Fibroblast of skin of abdomen (primary cell): ENCODE measurements at places on chromosomes 4 and X.

- DNase-seq = no peak
Measured at GRCh38 chr4:88971536-88971935, 85.4 kb downstream of the FAM13A start.

DNA sequence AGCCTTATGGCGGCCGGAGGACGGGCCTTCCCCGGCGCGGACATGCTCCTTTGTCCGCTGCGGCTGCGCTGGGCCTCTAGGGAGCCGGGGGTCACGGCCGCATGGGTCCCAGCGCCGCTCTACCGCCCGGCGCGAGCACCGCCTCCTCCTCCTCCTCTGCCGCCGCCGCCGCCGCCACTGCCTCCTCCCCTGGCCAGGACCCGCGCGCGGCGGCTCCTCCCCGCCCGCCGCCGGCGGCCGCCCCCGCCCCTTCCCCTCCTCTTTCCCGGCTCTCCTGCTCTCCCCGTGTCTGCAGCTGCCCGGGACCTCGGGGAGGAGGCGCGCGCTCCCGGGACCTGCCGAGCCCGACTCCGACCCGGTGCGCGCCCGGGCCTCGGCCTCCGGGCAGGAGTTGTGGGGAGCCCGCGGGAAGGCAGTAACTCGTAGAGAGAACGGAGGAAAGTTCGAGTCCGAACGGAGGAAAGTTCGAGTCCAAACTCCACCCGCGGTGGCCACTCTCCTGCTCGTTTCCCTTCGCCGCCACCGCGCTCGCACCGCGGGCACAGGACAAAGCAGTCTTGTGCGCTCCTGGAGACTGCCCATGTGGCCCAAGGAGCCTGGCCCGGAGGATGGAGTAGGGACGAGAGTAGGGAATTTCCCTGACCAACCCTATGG, at the start of gene ADGRA3:
Gene ADGRA3 (minus strand): TSS at position 179 of the 654 bp plus-strand sequence. CDS start 282 bp downstream, outside the sequence.
- DNase-seq = peak; percentile 81

DNA sequence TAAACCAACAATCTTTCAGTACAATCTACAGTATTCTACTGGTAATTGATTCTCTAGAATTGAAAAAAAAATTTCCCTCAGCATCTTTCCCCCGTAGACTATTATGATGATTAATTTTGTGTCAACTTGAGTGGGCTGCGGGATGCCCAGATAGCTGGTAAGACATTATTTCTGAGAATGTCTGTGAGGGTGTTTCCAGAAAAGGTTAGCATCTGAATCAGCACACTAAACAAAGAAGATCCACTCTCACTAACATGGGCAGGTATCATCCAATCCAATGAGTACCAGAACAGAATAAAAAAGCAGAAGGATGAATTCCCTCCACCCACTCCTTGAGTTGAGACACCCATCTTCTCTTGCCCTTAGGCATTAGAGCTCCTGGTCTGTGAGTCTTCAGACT, 186.1 kb upstream of the MAB21L2 start:
- DNase-seq = no peak

- DNase-seq = no peak
Measured at GRCh38 chrX:15853586-15854079, 980 bp downstream of the AP1S2 start.

GRCh38 chr4:40195182-40196177, 1.4 kb upstream of the RHOH start:
- no peak for DNase-seq

DNA sequence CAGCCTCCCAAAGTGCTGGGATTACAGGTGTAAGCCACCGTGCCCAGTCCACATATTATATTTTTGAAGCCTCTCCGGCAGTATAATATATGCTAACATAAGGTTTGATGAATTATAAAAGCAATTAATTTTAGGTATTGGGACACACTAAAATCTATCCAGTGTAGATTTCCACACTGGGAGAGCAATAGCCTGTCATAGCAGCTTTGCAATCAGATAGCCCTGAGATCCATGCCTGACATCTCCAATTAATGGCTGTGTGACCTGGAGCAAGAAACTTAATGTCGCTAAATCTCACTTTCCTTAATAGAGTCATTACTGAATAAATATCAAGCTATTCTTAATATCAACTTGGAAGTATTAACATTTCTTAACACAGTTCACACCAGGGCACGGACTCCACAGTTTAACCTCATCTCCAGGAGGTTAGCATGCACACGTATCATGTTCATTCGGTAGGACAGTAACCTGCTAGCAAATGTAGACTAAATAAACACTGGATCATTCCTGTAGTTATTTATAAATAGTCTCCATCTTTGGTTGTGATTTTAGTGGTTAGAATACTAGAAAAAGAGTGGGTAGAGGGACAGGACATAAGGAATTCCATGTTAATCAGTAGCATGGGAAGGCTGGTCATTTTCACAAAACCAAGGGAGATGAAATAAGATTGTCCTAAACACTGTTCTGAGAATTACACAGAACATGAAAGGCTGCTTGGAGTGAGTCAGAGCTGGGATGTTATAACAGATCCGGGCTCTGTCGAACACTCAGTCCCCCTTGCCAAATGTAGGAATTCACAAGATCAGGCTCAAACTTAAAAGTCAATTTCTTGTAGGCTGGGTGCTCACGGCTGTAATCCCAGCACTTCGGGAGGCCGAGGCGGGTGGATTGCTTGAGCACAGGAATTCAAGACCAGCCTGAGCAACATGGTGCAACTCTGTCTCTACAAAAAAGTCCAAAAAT, 254.7 kb downstream of the PALLD start:
- DNase-seq = peak; percentile 77

DNA sequence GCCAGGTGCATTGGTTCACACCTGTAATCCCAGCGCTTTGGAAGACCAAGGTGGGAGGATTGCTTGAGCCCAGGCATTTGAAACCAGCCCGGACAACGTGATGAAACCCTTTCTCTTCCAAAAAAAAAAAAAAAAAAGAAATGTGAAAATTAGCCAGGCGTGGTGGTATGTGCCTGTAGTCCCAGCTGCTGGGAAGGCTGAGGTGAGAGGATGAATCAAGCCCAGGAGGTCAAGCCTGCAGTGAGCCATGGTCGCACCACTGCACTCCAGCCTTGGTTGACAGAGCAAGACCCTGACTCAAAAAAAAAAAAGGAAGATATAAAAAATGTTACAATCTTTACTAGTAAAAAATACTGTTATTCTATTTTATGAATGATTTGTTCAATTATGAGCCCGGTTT, 5.9 kb downstream of the FAM199X start:
- DNase-seq = no peak

- no peak for DNase-seq
Measured at GRCh38 chr4:7107166-7107905, 39.5 kb upstream of the GRPEL1 start.

DNA sequence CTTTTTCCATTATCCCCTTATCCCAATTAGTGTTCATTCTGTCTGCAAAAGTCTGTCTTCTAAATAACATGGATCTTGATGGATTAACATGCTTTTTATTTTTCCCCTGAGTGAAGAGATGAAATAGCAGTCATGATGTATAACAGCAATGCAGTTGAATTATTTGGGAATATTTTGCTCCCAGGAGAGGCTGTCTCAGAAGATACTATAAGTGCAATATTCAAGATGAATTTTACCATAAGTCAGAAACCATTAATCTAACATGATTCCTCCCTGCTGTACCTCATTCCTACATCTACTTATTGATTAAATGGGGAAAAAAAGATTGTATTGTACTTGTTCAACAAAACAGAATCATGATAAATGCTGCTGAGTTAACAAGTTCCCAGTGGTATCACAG, 233.2 kb upstream of the KCNIP4 start:
- DNase-seq = no peak
